ENCODE measurements at places on chromosomes 5 and 9. TPM values are rescaled to one million over a fixed set of nuclear protein-coding genes. Genes with fewer than 3 reads are reported as not detected.

PTPRD gene
- 0.05 TPM for total RNA-seq

PCDHB15 gene
- not detected for total RNA-seq

RIOK2 gene
- 47.2 TPM for total RNA-seq

ATOSB gene
- 5.4 TPM for total RNA-seq

PCDHA10 gene
- total RNA-seq = not detected

ARHGEF39 gene
- 8.8 TPM for total RNA-seq
